ENCODE measurements at places on chromosomes 6 and 20. TPM values are rescaled to one million over a fixed set of nuclear protein-coding genes. Genes with fewer than 3 reads are reported as not detected.

HAO1 gene
- not detected for total RNA-seq

LST1 gene
- 105 TPM for total RNA-seq

ZNF831 gene
- 15.9 TPM for total RNA-seq

ELOVL4 gene
- total RNA-seq, result 0.78 TPM

WFDC12 gene
- not detected for total RNA-seq

ENPP4 gene
- total RNA-seq, result 9.0 TPM

GPX5 gene
- not detected for total RNA-seq

GABRR1 gene
- total RNA-seq, result not detected

KCNQ2 gene
- 0.19 TPM for total RNA-seq

SLC52A3 gene
- not detected for total RNA-seq

KIAA0408 gene
- 3.5 TPM for total RNA-seq

PAK5 gene
- not detected for total RNA-seq

TUBB1 gene
- total RNA-seq, result not detected

BNIP5 gene
- not detected for total RNA-seq

DLK2 gene
- 0.30 TPM for total RNA-seq

ULBP2 gene
- 0.60 TPM for total RNA-seq

LAMP5 gene
- not detected for total RNA-seq

RALY gene
- 188 TPM for total RNA-seq

SAMD10 gene
- 16.2 TPM for total RNA-seq

CRISP2 gene
- not detected for total RNA-seq

RBPJL gene
- total RNA-seq, result not detected

SLC22A1 gene
- 1.2 TPM for total RNA-seq

GLP1R gene
- not detected for total RNA-seq

MUC21 gene
- total RNA-seq, result not detected

SAPCD1 gene
- 18.1 TPM for total RNA-seq

BPI gene
- not detected for total RNA-seq

OR2B6 gene
- not detected for total RNA-seq

KIF25 gene
- total RNA-seq, result not detected

SLC22A3 gene
- not detected for total RNA-seq

DEFB132 gene
- total RNA-seq, result not detected

RIPOR3 gene
- not detected for total RNA-seq

ABHD16B gene
- not detected for total RNA-seq

ASIP gene
- total RNA-seq, result not detected

POPDC3 gene
- total RNA-seq, result not detected

CTNNBL1 gene
- total RNA-seq, result 62.3 TPM

SLC17A3 gene
- 0.28 TPM for total RNA-seq

FRS3 gene
- total RNA-seq, result 6.2 TPM

All from activated naive CD8-positive, alpha-beta T cell treated with anti-CD3 and anti-CD28 coated beads, Interleukin-2, amount 10 ng/mL, durations not matched to agents 7 days and 5 days (primary cell).